ENCODE measurements at places on chromosomes 4 and X. TPM values are rescaled to one million over a fixed set of nuclear protein-coding genes. Genes with fewer than 3 reads are reported as not detected.
A peak's percentile ranks its signal among the peaks of the same experiment; 100 is the strongest.

- no peak for DNase-seq
Observed at GRCh38 chrX:137227151-137227550, 193.4 kb upstream of the GPR101 start.

- DNase-seq, result no peak
Observed at GRCh38 chr4:138104284-138104680, 137.9 kb downstream of the SLC7A11 start.

DNA sequence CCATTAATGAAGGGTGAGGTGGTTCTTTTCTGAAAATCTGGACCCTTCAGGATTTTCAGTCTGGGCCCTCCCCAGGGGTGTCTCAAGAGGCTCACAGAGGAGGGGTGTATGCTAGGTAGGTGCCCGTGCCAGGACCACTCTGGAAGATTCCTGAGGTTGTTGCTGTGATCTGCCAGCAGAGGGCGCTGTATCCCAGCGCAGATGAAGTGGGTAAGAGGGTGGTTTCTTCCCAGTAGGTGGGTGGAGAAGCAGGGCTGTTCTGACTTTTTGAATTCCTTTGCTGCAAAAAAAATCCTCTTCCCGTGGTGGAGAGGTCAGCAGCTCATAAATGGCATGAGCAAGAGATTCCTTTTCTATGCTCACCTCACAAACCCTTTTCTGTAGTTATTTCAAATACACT lies 51.1 kb downstream of the SCML1 start:
- DNase-seq, result peak; percentile 22

DNA sequence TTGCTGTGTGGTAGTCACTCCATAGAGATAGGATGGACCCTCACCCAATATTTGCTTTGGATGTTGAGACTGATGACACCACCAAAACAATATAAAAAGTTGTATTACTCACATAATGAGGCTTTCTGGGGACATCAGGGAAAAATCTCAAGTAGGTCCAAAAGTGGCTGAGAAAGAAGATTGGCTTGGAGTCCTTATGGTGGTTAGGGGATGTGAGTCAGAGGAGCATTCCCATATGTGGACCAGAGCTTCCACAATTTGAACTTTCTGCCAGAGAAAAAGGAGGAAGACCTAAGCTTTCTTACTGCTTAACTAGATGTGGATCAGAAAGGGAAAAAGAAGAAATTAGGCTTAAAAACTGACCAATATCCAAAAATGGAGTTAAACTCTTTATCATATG lies 460.5 kb downstream of the SH3BGRL start:
- no peak for DNase-seq

The CLDN2 gene
- total RNA-seq, result not detected

GRCh38 chr4:47215759-47216158 lies 184.4 kb downstream of the GABRB1 start:
- no peak for DNase-seq

The PLS3 gene
- 271 TPM for total RNA-seq

DNA sequence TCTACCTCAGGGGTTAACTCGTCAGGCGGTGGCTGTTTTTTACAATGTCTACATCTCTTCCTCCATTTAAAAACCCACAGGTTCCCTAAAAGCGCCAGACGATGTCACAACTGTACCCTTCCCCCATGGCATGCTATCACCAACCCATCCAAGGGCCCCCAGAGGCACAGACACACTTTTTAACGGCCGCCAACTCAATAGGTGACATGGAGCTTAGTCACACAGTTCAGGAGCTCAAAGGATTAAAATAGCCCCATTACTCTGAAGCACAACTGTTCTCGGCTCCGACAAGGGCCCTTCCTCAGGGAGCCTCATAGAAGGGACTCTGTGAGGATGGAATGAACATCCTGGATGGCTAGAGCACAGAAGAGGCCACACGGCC lies 12.4 kb downstream of the SH3KBP1 start:
- DNase-seq, result no peak

The RPGR gene
- total RNA-seq, result 4.3 TPM

The TCEAL9 gene
- total RNA-seq, result 100 TPM

- DNase-seq, result no peak
Observed at GRCh38 chr4:37477126-37477525, 209.1 kb downstream of the RELL1 start.

DNA sequence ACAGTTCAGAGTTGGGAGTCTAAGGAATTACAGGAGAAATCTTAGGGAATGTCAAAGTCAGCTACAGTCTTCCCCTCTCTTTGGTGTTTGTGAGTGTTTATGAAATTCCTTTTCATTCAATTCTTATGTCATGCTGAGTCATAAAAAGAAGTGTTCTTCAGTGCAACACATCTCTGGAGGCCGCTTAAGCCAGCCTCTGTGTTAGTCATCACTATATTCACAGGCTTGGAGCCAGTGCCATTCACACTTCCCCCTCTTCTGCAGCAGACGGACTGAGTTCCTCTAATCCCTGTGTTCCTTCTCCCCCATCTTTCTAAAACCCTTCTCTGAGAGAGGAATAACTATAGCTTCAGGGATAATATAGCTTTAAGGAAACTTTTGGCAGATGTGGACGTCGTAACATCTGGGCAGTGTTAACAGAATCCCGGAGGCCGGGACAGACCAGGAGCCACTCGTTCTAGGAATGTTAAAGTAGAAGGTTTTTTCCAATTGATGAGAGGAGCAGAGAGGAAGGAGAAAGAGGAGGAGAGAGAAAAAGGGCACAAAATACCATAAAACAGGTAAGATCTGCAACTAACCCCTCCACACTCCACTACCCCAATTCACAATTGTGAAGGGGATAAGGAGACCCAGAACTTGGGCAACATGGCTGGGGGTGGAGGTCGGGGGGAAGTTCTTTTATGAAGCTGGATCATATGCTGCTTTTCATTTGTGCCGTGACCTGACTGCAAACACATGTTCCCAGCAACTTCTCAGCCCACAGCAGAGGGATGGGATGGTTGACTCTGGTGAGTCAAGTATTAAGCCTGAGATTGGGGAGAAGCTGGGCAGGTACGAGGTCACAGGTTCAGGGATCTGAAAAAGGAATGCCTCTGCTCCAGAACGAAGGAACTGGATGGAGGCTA lies at the start of gene SRPX2:
SRPX2 (plus strand) TSS at position 244 of the 905 bp plus-strand sequence. CDS start 2,124 bp downstream, outside the sequence.
- DNase-seq, result peak; percentile 93

DNA sequence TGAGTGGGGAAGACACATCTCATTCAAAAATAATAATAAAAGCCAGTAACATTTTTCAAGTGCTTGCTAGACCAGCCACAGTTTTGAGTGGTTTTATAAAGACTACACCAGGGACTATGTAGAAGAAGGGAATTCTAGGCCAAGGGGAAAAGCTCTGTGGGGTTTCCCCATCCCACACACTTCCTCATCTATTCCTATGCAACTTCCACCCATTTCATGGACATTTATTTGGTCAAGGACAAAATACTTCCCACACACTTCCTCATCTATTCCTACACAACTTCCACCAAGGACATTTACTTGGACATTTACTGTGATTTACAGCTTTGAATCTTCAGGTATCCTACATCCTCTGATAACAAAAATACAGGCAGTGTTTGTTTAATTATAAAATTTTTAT lies 86.5 kb upstream of the KLF3 start:
- no peak for DNase-seq

GRCh38 chrX:130575831-130576389 lies 174.1 kb downstream of the RBMX2 start:
- DNase-seq, result peak; percentile 47

GRCh38 chr4:147714575-147715401 lies 17.1 kb upstream of the ARHGAP10 start:
- DNase-seq, result peak; percentile 91

GRCh38 chr4:40682290-40683101 lies 52.8 kb upstream of the RBM47 start:
- DNase-seq, result no peak

- no peak for DNase-seq
Observed at GRCh38 chr4:121658125-121658524, 38.7 kb downstream of the ANXA5 start.

DNA sequence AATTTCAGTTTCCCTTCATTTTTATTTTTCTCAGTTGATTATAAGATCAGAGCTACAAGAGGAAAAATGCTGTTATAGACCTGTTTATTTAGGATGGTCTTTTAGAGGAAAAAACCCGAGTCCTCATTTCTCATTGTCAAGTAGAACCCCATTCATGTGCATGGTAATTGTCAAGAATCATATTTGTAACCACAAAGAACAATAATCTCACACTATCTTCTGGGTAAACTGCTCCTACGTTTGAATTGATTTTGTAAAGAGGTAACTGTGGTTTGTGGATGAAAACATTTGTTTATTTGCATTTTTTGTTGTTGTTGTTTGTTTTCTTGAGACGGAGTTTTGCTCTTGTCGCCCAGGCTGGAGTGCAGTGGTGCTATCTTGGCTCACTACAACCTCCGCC lies 23.8 kb downstream of the RAPGEF2 start:
- no peak for DNase-seq

The ACE2 gene
- not detected for total RNA-seq

DNA sequence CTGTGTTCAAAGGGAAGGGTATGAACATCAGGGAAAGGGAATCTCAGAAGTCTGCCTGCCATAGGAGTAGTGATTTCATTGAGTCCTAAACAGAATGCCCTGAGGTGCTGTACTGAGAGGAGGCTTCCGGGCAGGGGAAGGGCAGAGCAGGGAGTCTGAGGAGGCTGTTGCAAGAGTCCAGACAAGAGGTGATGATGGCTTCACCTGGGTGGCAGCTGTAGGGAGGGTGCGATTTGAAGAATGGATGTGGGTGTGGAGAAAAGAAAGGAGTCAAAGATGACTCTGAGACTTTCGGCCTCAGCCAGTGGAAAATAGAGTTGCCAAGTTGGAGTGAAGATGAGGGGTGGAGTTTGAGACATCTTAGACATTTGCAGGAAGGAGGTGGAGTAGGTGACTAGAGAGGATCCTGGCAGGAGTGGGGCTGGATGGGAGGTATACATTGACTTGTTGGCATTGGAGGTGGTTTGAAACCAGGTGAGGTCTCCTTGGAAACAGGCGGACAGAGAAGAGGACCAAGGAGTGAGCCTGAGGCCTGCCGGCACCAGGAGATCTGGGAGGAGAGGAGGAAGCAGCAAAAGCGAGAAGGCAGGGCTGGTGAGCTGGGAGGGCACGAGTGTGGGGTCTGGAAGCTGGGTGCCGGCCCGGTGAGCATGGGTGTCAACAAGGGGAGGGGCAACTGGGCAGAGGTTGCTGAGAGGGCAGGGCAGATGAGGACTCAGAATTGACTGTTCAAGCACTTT lies 24.2 kb downstream of the TBC1D14 start:
- no peak for DNase-seq

GRCh38 chr4:108427946-108428485 lies 192.4 kb upstream of the RPL34 start:
- DNase-seq, result peak; percentile 11

The MYOZ2 gene
- total RNA-seq, result 0.43 TPM

The PRDM8 gene
- total RNA-seq, result 7.3 TPM

The STAG2 gene
- 57.4 TPM for total RNA-seq

The KLHL5 gene
- total RNA-seq, result 123 TPM

The ADAMTS3 gene
- 3.0 TPM for total RNA-seq

DNA sequence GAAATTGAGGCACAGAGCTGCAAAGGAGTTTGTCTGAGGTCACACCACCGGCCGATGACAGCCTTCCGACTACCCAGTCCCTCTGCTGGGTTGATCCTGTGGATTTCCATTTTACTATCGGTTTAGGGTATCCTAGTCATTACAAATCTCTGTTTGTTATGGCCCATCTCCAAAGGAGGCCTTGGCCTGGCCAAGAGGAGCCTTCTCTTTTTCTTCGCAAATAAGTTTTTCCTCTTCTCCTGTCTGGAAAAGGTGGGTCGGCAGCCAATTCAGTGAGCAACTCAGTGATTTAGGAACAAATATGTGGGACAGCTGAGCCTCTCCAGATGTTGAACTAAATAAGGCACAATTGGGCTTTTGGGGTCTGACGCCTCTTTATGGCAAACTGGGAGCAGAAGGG lies 169.2 kb upstream of the RBPJ start:
- DNase-seq, result no peak

DNA sequence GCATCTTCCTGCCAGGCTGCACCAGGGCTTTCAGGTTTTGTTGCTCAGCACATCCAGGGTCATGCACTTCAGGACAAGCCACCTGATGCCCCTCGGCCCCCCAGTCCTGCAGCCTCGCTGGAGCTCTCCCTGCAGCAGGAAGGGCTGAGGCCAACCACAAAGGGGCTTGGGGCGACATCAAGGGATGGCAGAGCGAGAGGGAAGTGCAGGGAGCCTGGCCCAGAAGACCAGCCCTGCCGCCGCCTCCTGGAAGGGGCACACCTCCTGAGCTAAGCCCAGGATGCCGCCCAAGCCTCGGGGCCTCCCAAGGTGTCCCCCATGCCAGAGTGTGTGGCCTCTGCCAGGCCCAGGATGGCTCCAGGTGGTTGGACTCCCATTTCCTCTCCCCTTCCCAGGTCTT lies 37.1 kb downstream of the TRMT44 start:
- DNase-seq, result no peak

- DNase-seq, result peak; percentile 68
Observed at GRCh38 chrX:153414856-153415510, 3.7 kb downstream of the ZFP92 start.

GRCh38 chr4:23894021-23894420 lies 4.2 kb upstream of the PPARGC1A start:
- no peak for DNase-seq
